ENCODE measurements at places on chromosomes 6 and 20.

DNA sequence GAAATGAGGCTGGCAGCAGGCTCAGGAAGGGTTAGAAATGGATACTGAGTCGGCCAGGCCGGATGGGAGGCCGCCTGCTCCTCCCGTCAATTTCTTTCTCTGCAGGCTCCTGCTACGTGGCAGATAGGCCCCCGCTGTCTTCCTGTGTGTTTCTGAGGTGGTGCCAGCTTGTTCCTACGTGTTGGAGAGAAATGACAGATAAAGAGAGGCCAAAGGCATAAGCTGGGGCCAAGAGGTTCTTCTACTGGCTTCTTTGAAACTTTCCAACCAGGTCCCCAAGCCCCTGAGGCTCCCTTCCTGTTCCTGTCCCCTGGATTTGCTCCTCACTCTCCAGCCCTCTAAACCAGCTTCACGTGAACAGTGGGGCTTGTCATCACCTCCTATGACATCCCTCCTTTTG is 76.8 kb downstream of the TCP11 start:
- no peak for DNase-seq

GRCh38 chr6:5337573-5337972 is 76.3 kb downstream of the FARS2 start:
- DNase-seq, result no peak

DNA sequence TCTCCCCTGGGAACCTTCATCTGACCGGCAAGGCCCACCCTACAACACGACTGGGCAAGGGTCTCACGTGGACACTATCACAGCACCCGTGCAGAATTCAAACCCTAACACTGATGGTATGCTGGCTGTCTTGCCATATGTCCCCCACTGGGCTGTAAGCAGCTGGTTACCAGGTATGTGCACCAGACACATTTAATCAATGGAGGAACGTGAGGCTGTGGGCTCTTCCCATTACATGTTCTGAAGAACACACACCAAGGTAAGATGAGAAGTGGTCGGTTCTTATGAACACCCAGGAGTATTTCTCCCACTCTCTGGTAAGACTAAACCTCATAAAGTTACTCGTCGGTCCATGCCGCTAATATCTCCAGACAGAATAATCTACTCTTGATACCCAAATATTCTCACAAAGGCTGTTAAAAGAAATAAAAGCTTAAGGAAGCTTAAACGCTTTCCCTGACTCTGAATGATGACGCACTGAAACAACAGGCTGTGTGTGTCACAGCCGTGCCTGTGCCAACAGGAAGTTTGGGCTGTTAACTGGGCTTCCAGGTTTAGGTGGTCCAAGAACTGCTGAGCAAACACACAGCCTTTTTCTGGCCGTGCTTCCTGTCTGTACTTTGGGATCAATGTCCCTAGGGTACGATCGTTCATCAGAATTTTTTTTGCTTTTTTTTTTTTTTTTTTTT is 75.3 kb downstream of the SLC23A2 start:
- no peak for DNase-seq

GRCh38 chr6:13177664-13178063 is 150.7 kb downstream of the TBC1D7 start:
- no peak for DNase-seq

- DNase-seq, result no peak
Observed at GRCh38 chr6:44193307-44193910, 23.3 kb upstream of the MYMX start.

DNA sequence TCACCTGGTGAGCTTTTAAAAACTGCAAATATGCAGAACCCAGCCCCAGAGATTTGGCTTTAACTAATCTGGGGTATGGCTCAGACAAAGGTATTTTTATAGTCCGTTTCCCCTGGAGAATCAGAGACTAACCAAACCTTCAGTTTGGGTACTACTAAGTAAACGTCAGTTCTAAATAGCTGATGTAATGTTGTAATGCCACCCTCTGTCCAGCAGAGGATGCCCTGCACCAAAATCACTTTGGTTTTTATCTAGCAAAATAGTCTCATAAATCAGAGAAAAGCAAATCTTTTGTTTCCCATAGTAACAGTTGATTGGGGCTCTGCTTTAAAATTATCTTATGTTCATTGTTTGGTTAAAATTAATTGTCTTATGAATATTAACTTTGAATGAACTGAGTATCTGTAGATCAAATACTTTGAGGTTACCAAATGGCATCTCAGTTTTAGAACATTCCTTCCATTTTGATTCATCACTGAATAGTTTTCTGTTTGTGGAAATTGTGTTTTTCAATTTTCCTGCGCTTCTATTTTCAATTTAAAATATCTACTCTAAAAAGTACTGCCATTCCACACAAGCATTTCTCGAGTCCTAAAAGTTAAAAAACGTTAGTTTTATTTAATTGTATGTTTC is 278.3 kb upstream of the PLCB4 start:
- DNase-seq, result peak; percentile 18

All from GM10248 (cell line).